ENCODE measurements at places on chromosomes 2 and 18.
A peak's percentile ranks its signal among the peaks of the same experiment; 100 is the strongest.

DNA sequence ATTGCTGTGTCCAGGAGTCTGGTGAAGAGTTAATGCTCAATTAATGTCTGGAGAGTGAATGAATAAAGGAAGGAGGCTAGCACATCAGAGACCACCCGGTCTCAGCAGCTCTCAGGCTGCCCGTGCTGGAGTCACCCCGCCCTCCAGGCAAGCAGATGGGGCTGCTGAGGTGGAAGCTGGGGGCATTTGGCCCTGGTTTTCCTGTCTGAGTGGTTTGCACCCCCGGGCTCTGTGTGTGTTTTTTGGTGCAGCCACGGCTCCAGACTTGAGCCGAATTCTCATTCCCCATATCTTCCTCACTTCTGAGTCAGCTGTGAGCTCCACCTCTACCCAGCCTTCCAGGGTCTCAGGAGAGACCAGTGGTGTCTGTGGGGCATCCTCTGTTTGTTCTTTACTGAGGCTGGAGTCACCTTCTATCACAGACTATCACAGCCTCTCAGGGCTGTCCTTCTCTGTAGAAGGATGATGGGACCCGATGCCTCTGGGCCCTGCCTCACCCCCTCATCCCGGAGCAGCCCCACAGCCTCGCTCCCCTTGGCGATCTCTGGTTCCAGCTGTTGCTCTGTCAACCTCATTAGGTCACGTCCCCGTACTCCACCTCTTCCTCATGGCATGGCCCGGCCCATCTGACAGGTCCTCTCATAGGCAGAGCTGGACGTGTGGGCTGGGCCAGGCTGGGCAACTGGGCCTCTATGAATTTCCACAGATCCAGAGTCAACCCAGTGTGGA is 60.8 kb downstream of the HS1BP3 start:
- no peak for DNase-seq

GRCh38 chr2:62465039-62465740 is 40.8 kb downstream of the TMEM17 start:
- no peak for DNase-seq

DNA sequence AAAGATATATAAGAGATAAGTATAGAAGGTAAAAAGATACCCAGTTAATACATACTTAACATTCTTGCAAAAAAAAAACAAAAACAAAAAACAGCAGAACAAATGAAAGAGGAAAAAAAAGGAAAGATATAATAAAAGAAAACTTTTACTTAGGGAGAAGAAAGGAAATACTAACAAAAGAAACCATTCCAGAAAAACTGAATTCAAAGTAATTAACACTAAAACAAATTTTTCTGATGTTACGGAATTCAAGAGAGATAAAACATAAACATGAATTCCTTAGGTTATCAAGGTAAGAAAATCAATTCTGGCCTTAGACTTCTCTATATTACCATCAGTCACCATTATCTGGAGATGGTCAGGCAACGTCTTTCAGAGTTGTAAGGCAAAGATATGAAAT is 261.8 kb downstream of the ZEB2 start:
- DNase-seq, result no peak

- DNase-seq, result no peak
These were observed 10.4 kb upstream of the MAP2 start for GRCh38 chr2:209413311-209414014.

- DNase-seq, result no peak
These were observed 104.6 kb upstream of the EML6 start for GRCh38 chr2:54618646-54619565.

GRCh38 chr2:226403369-226403768 is 396.3 kb downstream of the IRS1 start:
- DNase-seq, result no peak

DNA sequence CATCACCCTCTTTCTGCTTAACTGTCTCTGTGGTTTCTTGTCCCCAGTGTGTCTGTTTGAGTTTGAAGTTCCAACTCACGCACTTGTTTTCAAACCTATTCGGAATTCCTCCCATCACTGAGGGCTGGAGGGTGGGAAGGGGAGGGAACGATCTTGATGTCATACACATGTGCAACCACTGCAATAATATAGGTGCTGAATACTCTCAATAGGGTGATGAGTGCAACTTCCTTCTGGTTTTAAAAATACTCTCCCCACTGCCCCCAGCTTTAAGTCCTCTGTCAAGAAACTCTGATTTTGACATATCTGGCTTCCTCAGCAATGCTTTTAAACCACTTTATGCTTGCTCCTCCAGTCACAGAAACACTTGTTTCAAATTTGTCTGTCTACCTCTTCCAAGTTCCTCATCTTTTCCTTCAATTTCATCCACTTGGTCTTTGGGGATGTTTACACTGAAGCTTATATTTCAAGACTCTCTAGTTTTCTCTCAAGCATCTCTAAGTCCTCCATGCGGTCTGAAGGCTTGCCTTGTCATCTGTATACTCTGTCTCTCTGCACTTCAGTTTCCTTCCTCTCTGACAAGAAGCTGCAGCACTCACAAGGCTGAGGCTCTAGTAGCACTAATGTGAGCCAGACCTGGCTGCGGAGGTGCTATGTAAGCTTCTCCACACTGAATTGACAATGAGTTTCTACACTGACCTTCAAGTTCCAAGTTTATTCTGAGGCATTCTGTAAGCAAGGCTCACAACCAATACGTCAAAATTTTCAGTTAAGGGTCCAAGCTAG is 422.3 kb downstream of the ZEB2 start:
- no peak for DNase-seq

DNA sequence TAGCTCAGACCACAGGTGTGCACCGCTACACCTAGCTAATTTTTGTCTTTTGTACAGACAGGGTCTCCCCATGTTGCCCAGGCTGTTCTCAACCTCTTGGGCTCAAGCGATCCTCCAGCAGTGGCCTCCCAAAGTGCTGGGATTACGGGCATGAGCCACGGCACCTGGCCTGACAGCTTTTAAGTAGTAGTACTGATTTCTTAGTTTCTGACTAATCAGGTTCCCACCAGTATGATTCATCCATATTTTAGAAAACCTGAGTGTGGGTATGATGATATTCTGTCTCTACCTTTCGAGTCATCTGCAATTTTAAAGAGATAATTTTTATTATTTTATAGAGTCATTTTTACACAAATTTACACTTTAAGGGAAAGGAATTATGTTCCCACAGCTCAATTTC is 46.4 kb upstream of the GULP1 start:
- no peak for DNase-seq

DNA sequence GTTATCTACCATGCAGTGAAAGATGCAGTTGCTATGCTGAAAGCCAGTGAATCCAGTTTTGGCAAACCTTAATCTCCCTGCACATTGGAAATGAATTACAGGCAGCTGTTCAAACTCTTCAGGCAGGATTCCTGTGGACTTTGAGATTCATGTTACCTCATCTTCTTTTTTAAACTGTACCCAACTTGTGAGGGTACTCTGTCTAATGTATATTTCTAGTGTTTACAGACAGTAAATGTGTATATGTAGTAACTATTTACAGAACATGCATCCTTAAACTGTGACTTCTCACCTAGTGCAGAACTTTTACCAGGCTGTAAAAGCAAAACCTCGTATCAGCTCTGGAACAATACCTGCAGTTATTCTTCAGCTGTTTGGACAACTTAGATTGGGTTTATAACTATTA is 50.9 kb downstream of the KDM3A start:
- no peak for DNase-seq

DNA sequence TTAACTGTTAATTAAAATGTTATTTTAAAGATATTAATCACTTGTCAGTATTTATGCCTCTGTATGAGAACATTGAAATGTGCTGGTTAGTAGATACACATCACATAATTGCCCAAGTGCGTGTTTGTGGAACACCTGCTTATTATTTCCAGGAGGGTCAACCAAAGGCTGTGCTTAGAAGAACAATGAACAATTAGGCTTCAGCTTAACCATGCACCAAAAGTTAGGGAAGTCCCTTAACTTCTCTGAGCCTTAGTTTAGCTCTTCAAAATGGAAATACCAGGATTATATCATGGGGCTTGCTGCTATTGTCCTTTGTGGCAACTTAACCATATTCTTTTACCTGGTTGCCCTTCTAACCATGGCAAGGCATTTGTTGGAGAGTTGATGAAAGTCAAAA is 43.0 kb upstream of the PLA2R1 start:
- no peak for DNase-seq

DNA sequence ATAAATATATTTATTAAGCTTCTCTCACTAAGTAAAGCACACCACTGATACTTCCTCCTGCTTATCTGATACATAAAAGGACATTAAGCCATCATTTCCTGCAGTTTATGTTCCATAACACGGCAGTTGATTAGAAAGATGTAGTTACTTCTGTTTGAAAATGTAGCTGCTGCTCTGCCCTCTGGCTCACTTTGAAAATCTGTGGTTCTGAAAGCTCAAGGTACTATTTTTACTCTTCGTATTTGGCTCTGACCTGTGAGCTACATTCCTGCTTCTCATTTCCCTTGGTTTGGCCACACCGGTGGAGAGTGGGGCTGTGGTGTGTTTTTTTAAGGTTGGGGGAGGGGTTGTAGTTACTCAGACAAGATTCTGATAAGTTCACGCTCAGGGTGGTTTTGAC is 12.8 kb upstream of the TTN start:
- DNase-seq, result no peak

GRCh38 chr2:55948176-55948923 is 24.8 kb upstream of the EFEMP1 start:
- no peak for DNase-seq

DNA sequence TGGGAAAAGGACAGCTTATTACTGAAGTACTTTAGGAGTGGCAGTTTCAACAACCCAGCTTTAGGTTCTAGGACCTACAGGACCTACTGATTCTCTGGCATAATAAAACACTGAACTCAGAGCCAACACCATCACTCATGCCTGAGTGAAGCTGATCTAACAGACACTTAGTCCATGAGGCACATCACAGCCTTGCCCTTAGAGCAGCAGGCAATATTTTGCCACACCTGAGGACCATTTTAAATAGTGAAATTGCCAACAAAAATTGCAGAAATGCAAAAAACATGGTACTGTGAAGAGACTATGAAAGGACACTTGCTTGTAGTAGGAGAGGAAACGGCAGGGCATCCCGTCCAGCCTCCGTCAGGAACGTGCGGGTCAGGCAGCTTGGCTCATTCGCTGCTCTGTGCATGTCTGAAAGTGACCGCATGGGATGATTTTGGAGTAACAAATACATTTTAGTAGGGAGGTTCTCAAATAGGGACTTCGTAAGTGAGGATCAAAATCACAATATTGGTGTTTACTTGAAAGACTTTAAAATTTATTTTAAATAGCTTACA is 18.1 kb downstream of the CNOT11 start:
- DNase-seq, result no peak

GRCh38 chr2:43950383-43951008 is 45.3 kb downstream of the LRPPRC start:
- DNase-seq, result peak; percentile 1

DNA sequence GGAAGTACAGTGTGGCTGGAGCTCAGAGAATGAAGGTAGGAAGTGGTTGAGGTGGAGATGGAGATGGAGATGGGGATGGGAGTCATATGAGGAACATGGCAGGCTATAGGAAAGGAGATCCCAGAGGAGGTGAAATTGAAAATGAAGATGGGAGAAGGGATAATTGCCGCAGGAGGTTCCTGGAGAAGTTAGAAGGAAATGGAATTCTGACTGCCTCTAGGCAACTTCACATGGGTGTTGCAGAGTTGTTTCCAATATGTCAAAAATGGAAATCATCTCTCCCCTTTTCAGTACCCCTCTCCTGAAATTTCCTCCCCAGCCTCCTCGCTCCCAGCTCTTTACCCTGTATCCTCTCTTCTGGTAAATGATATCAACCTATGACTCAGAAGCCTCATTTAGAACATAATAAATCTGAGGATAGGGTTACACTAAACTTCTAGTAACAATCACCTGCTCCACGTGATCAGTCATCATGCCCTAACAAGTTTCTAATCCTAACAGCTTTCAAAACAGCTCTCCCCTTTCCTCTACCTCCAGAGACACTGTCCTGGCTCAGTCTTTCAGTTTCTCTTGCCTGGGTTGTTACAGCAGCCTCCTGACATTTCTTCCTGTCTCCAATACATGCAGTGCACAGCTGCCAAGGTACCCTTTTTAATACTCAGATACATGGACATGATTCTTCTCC is 201.9 kb upstream of the RBMS1 start:
- no peak for DNase-seq

GRCh38 chr2:39919511-39920306 is 140.7 kb upstream of the THUMPD2 start:
- DNase-seq, result no peak
